D721Med (cell line): ENCODE measurements at places on chromosomes 2 and 18.

GRCh38 chr2:111252436-111252835, 131.7 kb downstream of the BCL2L11 start:
- no peak for DNase-seq

DNA sequence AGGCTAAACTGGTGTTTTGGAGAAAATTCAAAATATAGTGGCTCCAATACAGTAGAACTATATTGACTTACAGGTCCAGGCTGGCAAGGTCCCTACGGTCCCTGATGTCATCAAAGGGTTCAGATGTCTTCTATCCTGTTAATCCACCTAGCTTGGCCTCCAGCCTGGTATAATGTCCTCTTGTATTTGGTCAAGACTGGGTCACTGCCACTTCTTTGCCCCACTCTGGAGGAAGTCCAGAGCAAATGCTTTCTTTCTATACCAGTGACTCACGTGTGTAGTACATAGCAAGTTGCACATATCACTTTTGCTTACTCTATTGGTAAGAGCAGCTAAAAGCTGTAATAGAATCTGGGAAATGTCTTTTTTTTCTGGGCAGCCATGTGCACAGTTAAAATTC, 80.8 kb downstream of the LCLAT1 start:
- no peak for DNase-seq

DNA sequence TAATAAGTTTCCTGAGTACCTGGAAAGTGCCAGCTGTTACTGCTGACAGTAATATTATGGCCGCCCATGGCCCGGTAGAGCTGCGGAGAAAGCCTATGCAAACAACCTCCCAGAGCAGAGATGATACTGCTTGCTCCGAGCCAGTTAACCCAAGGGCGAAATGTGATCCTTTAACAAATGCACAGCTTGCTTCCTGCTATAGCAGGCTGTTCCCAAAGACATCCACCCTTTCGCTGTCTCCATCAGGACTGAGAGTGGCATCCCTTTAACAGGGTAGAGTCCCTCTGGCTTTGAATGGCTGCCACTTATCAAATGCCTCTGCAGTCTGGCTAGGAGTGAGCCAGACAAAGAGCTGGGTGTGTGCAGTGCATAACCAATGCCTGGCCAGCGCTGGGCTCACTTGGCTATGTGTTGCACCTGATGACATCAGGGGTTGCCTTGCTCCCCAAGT, 69.7 kb upstream of the DAPL1 start:
- no peak for DNase-seq

DNA sequence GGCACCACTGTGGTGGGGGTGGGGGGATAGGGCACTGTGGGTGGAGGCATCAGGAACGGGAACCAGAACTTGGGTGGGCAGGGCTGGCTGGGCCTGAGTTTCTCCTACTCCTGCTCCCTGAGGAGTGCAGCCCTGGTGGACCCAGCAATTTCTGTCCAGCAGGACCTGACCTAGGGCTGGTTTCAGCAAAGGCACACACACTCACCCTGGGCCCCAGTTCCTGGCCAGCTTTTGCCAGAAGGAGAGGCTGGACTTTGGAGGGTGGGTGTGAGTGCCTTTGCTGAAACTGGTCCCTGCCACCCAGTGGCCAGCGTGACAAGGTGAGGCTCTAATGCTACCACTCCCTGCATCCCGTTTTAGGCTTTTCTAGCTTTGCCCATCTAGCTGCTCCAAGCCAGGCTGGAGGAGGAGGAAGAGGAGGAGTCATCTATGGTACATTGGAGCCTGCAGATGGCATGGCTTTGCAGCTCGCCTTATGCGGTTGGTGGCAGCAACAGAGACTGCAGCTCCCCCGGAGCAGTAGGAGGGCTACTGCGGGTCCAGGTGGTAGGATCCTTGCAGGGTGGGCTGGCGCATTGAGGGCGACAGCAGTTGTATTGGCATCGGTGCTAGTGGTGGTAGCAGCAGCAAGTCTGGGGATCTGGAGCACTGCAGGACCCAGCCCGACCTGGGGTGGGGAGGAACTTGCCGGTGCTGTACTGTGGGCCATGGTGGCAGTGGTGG, 40.4 kb upstream of the IMP4 start:
- no peak for DNase-seq
